ENCODE measurements at places on chromosomes 4 and X. TPM values are rescaled to one million over a fixed set of nuclear protein-coding genes. Genes with fewer than 3 reads are reported as not detected.

- no peak for DNase-seq
Measured at GRCh38 chr4:107044170-107044569, 8.1 kb upstream of the DKK2 start.

DNA sequence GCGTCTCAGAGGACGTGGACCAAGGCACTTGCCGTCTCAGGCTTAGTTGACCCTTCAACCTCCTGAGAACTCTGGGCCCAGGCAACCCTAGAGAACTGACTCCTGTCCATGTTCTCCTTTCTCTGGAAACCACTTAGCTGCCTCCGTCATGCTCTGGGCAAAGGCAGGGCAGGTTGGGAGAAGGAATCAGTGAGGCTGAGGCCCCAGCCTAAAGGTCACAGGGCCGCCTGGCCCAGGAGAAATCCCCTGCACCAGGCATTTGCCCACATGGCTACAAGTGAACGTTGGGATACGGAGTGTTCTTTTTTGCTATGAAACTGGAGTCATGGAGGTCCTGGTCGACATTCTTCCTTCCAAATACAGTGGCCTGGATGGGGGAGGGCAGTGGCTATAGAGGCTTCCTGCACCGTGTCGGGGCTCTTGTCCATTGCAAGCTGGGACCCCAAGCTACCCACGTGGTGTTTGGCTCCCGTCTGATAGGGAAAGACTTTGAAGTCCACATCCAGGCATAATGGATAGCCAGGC, 76.0 kb downstream of the CRMP1 start:
- DNase-seq, result no peak

GRCh38 chrX:129777218-129778030, 2.3 kb upstream of the SASH3 start:
- DNase-seq, result peak; percentile 77

TCEAL2 gene
- total RNA-seq, result 1.9 TPM

- no peak for DNase-seq
Measured at GRCh38 chr4:97104006-97104405, 1039.3 kb downstream of the STPG2 start.

DNA sequence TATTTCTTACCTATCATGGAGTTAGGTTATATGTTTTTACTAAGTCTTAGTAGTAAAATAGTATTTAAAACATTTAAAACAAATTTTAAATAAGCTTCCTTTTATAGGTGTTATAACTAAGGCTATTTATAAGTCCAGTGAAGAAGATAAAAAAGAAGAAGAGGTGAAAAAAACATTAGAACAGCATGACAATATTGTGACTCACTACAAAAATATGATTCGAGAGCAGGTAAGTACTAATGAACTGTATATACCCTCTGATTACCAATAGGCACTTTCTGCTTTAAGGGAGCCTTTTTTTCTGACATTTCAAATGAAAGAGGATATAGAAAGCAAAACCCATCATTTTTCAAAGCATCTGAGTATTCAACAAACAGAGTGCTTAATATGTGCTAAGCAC, 76.6 kb downstream of the USO1 start:
- DNase-seq, result no peak

DNA sequence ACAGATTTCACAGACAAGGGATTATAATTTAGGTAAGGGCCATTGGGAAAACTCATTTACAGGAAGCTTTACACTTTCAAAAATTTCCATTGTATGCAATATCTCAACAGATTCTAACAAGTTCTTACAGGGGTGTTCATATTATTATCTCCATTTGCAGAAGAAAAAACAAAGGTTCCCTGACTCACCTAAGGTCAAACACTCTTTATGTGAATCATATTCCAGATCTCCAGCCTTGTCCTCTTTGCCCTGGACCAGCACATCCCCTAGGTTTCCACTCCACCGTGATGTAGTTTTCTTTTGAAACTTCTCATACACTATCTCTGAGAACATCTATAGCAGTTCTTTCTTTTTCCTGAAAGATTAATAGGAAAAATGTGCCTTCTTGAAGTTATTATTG, 96.4 kb upstream of the HS3ST1 start:
- DNase-seq, result no peak

DNA sequence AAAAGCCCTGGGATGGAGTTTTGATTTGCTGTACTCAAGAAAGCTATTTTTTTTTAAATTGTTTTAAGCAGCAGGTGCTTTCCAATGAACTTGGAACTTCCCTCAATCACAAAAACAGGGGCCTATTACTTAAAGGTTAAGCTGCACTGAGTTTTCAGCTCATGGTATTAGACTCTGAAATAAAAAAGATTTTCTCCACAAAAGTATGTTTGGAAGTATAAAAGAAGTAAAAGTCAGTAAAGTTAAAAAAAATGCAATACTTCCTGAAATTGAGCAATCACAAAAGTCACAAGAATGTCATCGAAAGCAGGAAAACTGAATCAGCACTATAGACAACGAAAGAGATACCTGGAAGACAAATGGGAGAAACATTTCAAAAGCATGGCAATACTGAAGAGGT, 38.9 kb upstream of the PLAC8 start:
- DNase-seq, result no peak

GRCh38 chr4:97942951-97943350, 200.3 kb downstream of the STPG2 start:
- no peak for DNase-seq

CSAG3 gene
- not detected for total RNA-seq

Measured in lower lobe of right lung (tissue), 2 donors.